ENCODE measurements at places on chromosomes 1 and 21. TPM values are rescaled to one million over a fixed set of nuclear protein-coding genes. Genes with fewer than 3 reads are reported as not detected.
A peak's percentile ranks its signal among the peaks of the same experiment; 100 is the strongest.

DNA sequence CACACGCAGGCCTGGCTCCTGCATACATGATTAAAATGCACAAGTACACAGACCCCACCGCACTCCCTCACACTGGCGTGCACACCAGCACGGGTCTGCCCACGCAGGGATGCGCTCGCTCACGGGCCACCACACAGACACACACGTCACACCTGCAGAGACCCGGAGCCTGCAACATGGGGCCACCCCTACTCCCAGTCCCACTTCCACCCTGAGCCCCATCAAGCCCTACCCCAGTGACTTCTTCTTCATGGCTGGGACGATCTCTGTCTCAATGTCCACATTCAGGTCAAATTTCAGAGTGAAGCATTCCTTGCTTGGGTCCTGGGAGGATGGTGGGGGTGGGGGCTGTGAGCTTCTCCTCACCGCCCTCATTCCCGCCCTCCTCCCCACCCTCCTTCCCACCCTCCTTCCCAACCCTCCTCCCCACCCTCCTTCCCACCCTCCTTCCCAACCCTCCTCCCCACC is 8.9 kb upstream of the TNFRSF25 start:
- no peak for DNase-seq

- DNase-seq: peak; percentile 91
Measured at GRCh38 chr1:84247425-84248220, 53.9 kb upstream of the SAMD13 start.

- no peak for DNase-seq
Measured at GRCh38 chr1:18322368-18323032, 158.2 kb upstream of the KLHDC7A start.

DNA sequence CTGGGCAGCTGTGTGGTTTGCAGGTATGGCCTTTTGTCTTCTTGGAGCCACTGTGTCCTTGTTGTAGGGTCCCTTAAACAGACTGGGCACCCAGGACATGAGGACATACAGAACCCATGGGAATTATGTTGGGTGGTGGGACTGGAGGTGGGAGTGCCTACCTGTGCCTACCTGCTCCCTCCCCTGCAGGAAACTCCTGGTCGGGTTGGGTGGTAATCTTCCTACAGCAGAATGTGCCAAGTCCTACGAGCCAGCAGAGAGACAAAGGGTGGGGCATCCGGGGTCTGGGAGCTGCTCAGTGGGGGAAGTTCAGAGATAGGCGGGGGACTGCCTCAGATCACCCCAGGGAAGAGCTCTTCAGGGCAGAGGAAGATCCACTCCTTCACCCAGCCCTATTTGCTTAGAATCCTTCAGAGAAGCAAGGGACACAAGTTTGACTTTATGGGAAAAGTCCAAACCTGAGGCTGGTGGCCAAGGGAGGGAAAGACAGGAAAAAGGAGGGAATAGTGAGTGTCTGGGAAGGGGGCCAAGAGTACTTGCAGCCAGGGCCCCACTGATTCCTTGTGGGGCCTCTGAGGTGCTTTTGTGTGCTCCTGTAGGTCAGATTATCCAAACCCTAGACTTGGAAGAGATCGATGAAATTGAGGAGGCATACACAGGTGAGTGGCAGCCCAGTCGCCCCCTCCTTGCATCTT is 58.3 kb downstream of the KIF21B start:
- DNase-seq: no peak

- DNase-seq: peak; percentile 48
Measured at GRCh38 chr1:9784508-9785133, 39.1 kb downstream of the CLSTN1 start.

- DNase-seq: no peak
Measured at GRCh38 chr1:246537887-246538286, 28.2 kb downstream of the TFB2M start.

- DNase-seq: no peak
Measured at GRCh38 chr1:244758708-244759107, 76.8 kb upstream of the COX20 start.

GRCh38 chr1:115492019-115492595 is 149.7 kb upstream of the VANGL1 start:
- no peak for DNase-seq

DNA sequence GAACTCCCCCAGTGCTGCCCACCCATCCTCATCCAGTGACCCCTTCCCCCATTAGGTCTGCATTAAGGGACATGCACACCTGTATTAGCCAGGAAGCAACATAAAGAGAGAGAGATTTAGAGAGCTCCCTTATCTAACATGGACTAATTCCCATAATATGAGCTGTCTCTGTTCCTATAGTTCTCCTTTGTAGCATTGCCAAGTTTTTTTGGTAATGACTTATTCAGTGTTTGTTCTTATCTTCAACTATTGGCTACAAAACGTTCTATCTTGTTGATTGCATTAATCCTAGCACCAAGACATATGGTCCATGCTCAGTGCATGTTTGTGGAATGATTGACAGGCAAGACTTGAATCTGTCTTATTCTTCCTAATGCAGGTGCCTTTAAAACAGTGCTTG is 264.0 kb downstream of the ADGRL2 start:
- DNase-seq: no peak

DNA sequence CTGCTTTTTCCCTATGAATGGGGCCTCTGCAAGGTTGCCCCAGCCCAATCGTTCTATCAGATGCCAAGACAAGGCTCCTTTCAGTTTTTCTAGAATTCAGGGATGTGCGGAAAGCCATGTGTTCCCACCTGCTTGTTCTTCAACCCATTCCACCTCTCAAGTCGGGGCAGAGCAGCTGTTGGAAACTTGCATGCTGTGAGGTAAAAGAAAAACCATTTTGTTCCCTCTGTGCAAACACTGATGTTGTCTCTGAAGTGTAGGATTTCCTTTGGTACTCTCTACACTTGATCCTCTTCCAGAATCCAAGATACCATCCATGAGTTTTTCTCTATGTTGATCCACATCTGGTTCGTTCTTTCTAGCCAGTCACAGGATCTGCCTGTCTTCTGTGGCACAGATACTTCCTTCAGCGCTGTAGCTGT is 7.3 kb downstream of the IER5 start:
- no peak for DNase-seq

DNA sequence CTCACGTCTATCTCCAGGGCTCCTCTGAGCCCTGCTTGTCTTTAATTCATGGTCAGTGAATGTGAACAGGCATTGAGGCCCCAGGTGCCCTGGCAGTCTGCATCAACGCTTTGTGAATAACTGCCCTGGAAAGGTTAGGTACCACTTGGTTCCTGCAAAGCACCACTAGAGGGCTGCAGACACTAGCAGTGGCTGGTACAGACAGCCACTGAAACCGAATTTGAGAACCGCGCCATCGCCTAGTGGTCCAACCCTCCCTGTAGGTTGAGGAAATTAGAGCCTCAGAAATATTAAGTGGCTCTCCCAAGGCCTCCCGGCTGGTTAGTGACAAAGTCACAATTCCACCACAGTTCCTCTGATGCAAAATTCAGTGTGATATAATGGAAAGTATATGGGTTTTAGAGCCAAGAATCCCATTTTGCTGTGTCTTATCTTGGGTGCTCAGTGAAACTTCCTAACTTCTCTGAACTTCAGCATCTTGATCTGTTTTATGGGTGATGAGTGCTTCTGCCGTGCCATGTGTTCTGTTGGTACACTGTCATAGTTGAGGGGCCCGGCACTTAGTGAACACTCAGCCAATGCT is 46.2 kb upstream of the BCL9 start:
- DNase-seq: peak; percentile 23

- DNase-seq: no peak
Measured at GRCh38 chr1:44501047-44501890, 96.2 kb downstream of the RNF220 start.

- DNase-seq: no peak
Measured at GRCh38 chr1:9633493-9633892, 18.0 kb upstream of the PIK3CD start.

DNA sequence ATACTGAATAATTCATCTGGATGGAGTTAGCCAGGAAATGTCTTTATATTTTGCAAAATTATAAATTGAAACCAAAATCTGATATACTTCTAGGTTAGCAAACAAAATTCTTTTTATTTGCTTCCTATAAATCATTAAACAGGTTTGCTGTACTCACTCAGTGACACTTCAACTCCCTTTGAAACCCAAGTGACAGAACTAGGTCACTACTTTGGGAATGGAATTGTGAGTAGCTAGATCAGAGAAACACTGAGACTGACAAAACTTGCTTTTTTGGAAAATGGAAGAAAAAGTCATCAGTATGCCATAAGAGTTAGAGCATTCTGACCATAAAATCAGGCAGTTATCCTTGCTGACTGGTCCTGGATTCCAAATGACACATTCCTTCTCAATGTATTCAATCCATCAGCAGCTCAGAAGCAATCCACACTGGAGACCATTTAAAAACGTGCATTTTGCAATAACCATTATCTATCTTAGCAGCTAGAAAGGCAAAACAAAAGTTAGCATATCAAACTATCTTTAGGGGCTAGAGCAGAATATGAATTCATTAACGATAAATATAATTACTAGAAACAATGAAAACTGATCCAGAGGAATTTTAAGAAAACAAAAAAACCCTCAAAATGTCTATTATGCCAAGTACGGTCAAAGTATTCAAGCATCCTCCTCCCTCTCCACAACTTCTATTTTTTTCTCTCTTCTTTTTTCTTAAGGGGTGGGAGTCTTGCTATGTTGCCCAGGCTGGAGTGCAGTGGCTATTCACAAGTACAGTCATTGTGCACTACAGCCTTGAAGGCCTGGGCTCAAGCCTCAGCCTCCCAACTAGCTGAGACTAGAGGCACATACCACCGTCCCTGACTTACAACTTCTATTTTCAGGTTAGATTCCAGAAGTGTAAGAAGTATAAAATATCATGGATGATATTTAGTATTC is 60.1 kb downstream of the HNRNPR start:
- DNase-seq: no peak

DNA sequence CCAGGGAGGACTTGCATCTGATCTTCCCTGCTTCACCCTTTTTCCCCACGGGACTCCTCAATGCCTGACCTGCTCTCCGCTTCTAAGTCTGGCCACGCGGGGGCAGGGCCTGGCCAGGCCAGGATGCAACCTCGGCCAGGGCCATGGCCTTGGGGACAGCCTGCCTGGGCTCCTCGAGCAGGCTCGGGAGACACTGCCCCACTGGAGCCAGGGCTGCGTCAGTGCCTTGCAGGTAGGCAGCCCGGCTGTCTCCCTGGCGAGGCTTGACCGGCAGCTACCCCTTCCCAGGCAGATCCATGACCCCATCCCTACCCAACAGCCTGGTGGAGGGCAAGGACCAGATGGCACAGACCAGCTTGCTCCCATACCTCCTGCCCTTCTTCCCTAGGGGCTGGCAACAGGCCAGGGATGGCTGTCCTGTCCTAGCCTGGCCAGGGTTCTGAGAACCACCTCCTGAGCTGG is 2.7 kb upstream of the PRDM16 start:
- DNase-seq: no peak

DNA sequence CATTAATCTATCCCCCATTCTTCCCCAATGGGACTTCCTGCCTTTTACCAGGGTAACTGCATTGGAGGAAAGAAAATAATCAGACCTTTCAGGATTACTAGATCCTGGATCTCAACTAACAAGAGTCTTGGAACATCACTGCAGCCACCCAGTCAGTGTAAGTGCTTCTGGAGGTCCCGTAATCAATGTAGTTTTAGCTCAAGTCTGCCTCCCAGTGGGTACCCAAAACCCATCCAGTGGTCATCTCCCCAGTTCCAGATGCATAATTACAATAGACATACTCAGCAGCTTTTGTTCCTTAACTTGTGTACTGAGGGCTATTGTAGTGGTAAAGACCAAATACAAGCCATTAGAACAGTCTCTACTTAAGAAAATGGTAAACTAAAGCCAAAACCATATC is 319.1 kb downstream of the GPATCH2 start:
- no peak for DNase-seq

GRCh38 chr1:169466259-169467230 is 19.2 kb downstream of the SLC19A2 start:
- no peak for DNase-seq

- DNase-seq: no peak
Measured at GRCh38 chr1:219155135-219155534, 18.5 kb upstream of the LYPLAL1 start.

DNA sequence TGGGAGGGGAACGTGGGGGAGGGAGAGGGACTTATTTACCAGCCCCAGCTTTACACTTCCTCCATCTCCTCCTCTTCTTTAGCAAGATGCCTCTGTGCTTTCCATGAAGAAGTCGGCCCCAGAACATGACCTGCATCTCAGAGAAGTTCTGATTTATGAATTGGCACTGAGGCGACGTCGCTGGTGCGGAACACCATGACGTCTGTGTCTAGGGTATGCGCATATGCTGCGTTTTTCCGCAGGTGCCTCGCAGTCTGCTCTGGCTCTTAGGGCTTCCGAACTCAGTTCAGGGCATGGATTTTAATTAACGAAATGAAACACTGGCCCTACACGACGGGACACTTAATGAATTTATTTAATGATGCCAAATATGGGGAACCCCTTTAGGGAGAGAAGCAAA is 510.3 kb downstream of the SMYD3 start:
- no peak for DNase-seq

DNA sequence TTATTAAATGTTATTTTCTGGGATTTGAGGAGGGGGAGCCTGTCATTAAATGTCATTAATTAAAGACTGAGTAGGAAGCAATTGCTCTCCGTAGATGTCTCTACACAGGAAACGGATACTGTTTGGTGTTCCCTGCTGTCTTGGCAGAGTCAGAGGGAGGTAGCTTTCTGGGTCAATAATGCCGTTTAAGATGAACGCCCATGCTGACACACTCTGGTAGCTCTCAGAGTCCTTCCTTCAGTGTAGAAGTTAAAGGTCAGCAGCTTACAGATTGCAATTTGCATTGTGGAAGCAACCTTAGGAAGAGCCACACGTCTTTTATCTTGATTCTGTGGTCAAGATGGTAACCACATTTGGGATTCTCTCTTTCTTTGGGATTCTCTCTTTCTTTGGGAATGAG is 257.5 kb downstream of the KIF26B start:
- no peak for DNase-seq

DNA sequence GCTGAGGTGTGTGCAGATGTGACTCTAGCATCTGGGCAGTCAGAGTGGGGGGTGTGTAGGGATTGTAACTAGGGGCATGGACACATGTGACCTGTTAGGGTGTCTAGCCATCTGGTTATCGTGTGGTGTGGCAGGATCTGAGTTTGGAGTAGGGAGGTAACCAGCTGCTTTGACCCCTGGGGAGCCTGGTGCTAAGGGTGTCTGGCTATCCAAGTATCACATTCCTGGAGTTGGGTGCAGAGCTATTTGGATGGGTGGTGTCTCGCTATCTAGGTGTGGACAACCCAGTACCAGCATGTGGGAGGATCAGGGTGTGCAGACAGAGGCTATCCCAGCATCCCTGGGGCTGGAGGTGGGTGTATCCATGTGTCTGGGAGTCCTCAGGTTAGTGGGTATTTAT is 4.7 kb downstream of the PTPRU start:
- no peak for DNase-seq

KLHDC8A gene
- total RNA-seq: 0.29 TPM

SYT14 gene
- 1.8 TPM for total RNA-seq

CD5L gene
- total RNA-seq: not detected

GNG4 gene
- not detected for total RNA-seq

LIPI gene
- not detected for total RNA-seq

CLDN14 gene
- total RNA-seq: 7.9 TPM

GRHL3 gene
- total RNA-seq: not detected

CNR2 gene
- total RNA-seq: not detected

CHAF1B gene
- 3.1 TPM for total RNA-seq

ETV3L gene
- total RNA-seq: not detected

RNF220 gene
- 61.8 TPM for total RNA-seq

PGBD5 gene
- 0.12 TPM for total RNA-seq

DIPK1A gene
- 1.3 TPM for total RNA-seq

PLA2G2A gene
- total RNA-seq: not detected

PDE4B gene
- 54.6 TPM for total RNA-seq

NBPF19 gene
- total RNA-seq: 3.7 TPM

CCDC181 gene
- total RNA-seq: 0.41 TPM

GBP6 gene
- not detected for total RNA-seq

AQP10 gene
- not detected for total RNA-seq

TFF3 gene
- total RNA-seq: 5.4 TPM

PTPRC gene
- not detected for total RNA-seq

SPRR2A gene
- not detected for total RNA-seq
